ENCODE measurements at places on chromosomes 1 and 21.

GRCh38 chr1:65493802-65494201 lies 73.3 kb downstream of the LEPR start:
- DNase-seq, result no peak

DNA sequence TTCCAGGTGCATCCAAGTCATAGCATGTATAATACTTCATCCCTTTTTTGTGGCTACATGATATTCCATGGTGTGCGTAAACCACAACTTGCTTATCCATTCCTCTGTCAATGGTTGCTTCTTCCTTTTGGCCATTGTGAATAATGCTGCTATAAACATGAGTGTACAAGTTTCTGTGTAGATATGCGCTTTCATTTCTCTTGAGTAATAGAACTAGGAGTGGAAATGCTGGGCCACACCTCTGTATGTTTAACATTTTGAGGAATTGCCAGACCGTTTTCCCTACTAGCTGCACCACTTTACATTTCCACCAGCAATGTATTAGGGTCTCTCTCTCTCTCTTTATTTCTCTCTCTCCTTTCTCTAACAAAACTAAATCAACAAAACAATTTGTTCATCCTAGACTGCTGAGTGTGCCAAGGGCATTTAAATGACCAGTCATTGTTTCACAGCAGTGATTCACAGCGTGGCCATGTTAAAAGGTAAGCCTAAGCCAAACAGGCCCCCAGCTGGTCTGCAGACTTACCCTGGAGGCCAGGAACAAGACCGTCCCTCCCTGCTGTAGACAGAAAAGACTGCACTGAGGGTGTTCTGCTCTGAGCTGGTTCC lies 53.2 kb upstream of the LYST start:
- peak; percentile 22 for DNase-seq

DNA sequence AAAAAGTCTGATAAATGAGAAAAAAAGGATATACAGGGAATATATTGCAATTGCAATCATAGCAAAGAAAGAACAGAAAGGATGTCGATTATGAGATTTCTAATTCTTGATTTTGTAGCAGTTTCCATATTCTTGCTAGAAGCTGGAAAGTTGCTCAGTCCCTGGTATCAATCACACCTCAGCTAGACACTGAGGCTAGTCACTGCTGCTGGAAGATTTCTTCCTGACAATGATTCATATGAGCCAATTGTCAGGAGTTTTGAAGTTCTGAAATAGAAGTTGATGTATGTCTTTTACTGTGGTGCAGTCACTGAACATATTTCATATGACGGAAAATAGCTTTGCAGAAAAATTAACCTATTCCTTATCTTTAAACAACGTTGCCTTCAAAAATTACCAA lies 208.4 kb upstream of the C1orf105 start:
- no peak for DNase-seq

GRCh38 chr1:97461782-97462181 lies 459.1 kb downstream of the DPYD start:
- DNase-seq, result no peak

GRCh38 chr1:71350805-71351204 lies 270.0 kb upstream of the ZRANB2 start:
- DNase-seq, result no peak

GRCh38 chr1:36207339-36207738 lies 16.9 kb upstream of the THRAP3 start:
- DNase-seq, result no peak

- no peak for DNase-seq
Measured at GRCh38 chr1:154212083-154212482, 6.0 kb upstream of the CFAP141 start.

- no peak for DNase-seq
Measured at GRCh38 chr21:9735421-9735961, 785.9 kb upstream of the TPTE start.

- DNase-seq, result no peak
Measured at GRCh38 chr21:46038341-46038829, 56.8 kb downstream of the COL6A1 start.

- DNase-seq, result no peak
Measured at GRCh38 chr1:4494558-4494957, 159.9 kb upstream of the AJAP1 start.

DNA sequence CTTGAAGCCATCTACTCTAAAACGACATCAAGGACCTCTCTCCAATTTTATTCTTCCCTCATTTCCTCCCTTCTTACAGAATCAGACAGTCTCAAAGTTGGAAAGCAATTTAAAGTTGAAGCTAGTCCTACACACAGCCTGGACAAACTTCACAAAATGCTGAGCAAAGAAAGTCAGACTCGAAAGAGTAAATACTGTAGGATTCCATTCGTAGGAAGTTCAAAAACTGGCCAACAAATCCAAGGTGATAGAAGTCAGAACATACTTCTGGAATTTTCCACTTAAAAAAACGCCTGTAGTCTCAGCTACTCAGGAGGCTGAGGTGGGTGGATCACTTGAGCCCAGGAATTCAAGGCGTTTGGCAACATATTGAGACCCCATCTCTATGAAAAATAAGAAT lies 19.6 kb downstream of the SYF2 start:
- no peak for DNase-seq

DNA sequence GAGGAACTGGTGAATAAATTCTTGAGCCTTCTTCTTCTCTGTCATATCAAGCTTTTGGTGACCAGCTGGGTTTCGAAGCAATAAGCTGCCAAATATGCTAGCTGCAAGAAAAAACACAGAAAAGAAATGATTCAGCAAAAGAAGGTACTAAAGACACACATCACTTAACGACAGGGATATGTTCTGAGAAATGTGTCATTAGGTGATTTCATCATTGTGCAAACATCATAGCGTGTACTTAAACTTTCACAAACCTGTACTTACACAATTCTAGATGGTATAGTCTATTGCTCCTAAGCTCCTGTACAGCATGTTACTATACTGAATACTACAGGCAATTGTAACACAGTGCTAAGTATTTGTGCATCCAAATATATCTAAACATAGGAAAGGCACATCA lies 2.9 kb upstream of the MTF1 start:
- DNase-seq, result no peak

DNA sequence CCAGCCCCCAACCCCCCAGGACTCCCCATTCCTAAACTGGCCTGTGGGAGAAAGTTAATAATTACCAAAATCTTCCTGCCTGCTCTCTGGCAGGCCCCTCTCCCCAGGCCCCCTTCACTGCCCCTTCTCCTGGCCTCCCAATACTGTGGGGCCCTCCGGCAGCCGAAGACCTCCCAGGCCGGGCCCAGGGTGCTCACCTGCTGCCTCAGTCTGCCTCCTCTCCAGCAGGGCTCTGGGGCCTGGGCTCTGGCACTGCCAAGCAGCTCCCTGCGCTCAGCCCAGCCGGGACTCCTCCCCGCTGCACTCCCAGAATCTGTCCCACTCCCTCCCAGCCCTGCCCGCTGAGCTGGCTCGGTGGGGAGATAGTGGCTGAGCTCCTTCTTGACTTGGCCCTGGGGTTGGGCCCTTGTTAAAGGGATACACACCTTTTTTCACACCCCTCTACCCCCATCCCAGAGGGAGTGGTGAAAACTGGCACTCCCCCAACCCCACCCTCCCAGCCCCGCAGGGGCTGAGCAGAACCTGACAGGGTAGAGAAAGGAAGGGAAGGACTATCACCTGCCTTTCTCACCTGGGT lies at the start of gene S100A16:
S100A16 (minus strand) TSS at position 383 of the 577 bp plus-strand sequence. CDS start 4,986 bp downstream, outside the sequence.
- peak; percentile 90 for DNase-seq

DNA sequence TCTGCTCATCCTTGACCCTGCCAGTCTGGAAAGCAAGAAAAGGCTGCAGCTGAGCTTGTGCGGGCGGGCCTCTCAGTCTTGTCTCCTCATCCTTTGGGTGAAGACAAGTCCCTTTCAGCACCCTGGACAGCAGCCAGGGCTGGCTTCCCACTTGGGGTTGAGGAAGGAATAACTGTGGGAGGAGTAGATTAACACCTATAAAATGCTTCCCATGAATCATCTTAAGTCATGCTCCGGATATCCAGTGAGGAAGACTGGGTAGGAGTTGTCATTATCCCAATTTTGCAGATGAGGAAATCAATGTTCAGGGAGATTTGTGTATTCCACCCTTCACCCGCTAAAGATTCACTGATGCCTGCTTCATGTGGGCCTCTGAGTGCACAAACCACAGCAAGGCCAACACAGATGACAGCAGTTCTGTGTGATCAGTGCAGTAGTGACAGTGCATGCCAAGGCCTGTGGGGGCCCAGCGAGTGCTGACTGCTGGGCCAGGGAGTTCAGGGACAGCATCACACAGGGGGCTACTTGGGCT lies 20.1 kb upstream of the COL16A1 start:
- DNase-seq, result peak; percentile 67

- DNase-seq, result no peak
Measured at GRCh38 chr1:240495601-240496000, 116.4 kb downstream of the GREM2 start.

- no peak for DNase-seq
Measured at GRCh38 chr1:56215771-56216170, 363.6 kb downstream of the PLPP3 start.

- no peak for DNase-seq
Measured at GRCh38 chr1:26019641-26020315, 1.8 kb upstream of the EXTL1 start.

- DNase-seq, result no peak
Measured at GRCh38 chr1:226429858-226430715, 22.2 kb upstream of the PARP1 start.

DNA sequence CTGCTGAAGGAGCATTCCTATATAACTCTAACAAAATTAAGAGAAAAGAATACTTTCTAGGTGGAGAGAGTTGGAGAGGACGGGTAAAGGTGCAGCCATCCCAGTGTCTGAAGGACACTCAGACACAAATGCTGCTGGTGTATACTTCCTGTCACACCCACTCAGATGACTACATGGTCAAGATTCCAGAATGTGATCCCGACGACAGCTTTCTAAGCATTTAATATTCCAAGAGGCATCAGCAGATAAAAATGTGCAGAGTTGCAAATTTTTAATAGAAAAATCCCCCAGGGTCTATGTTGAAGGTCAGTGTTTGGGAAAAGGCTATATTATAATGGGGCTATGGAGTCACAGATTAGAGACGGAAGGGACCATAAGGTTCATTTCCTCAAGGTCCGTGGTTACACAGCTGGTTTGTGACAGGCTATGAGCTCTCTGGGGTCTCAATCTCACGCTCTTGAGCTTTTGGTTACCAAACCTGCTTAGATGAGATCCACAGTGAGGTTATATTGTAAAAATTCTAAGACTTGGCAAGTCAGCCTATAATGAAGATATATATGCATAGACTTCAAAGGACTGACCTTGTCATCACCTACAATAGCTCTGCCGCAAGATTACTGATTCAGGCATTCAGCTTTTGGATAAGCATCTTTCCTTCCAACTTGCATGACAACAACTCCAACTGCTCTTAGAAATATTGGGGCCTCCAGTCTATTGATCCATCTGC lies 35.1 kb downstream of the ZNF281 start:
- no peak for DNase-seq

- DNase-seq, result no peak
Measured at GRCh38 chr1:228799924-228800323, 64.6 kb downstream of the RHOU start.

DNA sequence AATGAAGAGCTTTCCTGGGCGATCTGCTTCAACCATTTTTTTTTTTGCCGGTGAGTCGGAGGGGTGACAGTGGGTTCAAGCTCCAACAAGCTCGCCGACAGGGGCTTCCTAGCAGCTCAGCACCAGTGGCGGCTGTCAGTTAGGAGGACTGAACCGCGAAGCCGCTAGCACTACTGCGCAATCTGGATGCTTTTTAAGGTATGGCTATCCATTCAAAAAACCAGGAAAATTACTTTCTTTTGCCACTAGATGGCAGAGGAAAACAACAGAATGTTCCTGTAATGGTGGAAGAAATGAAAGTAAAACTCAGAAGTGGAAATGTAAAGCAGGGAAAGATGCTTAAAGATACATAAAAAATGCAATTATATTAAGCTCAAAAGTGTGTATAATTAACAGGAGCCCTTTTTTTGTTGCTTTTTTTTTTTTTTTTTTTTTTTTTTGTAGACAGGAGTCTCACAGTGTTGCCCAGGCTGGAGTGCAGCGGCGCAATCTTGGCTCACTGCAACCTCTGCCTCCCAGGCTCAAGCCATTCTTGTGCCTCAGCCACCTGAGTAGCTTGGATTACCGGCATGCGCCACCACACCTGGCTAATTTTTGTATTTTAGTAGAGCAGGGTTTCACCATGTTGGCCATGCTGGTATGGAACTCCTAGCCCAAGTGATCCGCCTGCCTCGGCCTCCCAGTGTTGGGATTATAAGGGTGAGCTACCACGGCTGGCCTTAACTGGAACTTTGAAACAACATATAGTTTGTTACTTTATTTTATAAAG lies 8.5 kb downstream of the KYAT3 start:
- peak; percentile 61 for DNase-seq

GRCh38 chr21:38743772-38744529 lies 61.8 kb upstream of the ETS2 start:
- no peak for DNase-seq

- no peak for DNase-seq
Measured at GRCh38 chr1:51541313-51542050, 22.4 kb upstream of the EPS15 start.

DNA sequence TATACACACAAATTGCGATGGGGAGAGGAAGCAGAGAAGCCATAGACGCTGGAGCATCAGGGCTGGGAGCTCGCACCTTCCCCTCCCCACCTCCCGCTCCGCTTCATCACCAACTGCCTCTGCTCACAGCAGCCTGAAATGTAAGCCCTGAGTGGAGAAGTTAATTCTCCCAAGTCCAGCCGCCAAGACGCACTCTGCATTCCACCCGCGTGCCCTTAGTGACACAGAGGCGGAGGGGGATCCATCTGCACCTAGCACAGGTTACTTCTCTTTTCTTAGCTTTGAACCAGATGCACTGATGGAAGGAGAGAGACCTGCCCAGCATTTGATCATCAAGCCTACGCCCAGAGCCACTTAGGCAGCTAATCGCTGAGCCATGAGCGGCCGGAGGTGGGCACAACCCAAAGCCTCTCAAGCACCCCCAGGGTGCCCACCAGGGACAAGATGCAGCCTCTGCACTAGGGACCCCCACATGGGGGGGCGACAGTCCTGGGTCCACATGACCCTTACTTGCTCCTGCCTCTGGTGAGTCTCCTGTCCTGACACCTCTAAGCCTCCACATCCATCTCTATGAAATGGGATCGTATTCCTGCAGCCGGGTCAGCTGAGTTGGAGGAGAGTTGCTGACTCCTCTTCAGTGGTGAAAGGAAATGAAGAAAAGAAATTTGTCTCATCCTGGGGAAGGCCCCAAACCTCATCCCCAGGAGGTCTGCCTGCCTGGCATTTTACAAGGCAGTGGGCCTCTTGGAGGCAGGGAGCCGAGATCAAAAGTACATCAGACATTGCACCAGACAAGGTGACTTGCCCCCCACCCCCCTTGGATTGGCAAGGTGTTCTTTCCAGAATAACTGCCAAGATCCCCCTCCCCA lies 316.2 kb downstream of the MATN1 start:
- no peak for DNase-seq

- no peak for DNase-seq
Measured at GRCh38 chr1:64960731-64961130, 5.6 kb downstream of the JAK1 start.

GRCh38 chr1:209667708-209668107 lies 7.5 kb upstream of the G0S2 start:
- no peak for DNase-seq
